ENCODE measurements at places on chromosomes 6 and 20.

GRCh38 chr20:60223174-60223573 lies 265.0 kb downstream of the CDH26 start:
- DNase-seq, result no peak

DNA sequence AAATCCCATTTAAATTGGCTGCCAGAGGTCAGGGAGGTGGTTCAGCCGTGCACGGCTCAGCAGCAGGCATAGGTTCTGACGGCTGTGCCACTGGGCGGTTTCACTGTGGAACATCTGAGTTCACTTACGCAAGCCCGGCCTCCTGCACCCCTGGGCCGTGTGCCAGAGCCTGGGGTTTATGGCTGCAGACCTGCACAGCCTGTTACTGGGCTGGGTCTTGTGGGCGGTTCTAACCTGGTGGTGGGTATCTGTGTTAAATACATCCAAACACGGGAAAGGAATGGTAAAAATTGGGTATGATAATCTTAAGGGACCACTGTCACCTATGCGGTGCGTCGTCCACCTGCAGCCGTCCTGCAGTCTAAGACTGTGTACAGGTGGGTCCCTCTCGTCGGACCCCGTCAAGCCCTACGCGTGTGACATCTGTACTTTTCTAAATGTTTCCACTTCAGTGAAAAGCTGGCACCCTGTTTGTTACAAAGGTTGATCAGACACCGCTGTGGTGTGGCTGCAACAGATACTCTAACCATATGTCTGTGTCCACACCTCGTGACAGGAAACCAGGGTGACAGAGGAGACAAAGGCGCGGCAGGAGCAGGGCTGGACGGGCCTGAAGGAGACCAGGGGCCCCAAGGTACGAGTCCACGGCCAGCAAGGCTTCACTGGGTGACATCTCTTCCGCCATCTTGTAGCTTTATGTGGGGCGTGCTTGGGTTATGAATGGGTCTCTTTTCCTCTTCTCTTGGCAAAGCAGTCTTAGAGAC lies 21.5 kb downstream of the COL9A3 start:
- DNase-seq, result no peak

DNA sequence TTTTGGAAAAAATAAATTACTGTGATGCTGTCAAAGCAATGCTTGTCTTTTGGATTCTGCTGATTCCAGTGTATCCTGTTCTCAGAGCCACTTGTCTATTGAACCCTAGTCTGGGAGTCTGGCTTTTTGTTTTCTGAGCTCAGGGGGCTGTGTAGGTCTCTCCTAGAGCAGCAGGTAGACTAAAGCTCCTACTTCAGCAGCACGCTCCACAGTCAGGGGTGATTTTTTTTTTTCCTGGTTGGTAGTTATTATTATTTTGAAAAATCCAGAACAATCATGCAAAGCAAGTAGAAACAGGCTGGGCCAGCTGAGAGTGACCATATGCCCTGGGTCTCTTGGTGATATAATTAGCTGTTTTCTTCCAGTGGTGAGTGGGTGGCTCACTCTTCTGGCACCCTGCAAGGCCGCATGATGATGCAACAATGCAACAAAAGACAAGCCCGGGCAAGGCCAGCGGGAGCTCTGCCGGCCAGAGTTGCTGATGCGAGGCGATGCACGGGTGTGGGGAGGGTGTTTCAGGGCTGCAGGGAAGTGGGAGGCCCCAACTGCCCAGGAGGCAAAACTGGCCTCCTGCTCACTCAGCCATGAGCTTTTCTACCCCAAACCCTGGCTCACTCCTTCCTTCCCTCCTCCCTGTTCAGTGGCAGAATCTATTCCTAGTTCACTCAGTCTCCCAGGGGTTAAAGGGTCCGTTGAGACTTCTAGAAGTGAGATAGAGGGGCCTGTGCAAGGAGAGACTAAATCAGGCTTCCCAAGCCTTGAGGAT lies 11.5 kb upstream of the CDKN1A start:
- no peak for DNase-seq

- DNase-seq, result no peak
These were observed 210.1 kb upstream of the CNR1 start for GRCh38 chr6:88376197-88376596.

DNA sequence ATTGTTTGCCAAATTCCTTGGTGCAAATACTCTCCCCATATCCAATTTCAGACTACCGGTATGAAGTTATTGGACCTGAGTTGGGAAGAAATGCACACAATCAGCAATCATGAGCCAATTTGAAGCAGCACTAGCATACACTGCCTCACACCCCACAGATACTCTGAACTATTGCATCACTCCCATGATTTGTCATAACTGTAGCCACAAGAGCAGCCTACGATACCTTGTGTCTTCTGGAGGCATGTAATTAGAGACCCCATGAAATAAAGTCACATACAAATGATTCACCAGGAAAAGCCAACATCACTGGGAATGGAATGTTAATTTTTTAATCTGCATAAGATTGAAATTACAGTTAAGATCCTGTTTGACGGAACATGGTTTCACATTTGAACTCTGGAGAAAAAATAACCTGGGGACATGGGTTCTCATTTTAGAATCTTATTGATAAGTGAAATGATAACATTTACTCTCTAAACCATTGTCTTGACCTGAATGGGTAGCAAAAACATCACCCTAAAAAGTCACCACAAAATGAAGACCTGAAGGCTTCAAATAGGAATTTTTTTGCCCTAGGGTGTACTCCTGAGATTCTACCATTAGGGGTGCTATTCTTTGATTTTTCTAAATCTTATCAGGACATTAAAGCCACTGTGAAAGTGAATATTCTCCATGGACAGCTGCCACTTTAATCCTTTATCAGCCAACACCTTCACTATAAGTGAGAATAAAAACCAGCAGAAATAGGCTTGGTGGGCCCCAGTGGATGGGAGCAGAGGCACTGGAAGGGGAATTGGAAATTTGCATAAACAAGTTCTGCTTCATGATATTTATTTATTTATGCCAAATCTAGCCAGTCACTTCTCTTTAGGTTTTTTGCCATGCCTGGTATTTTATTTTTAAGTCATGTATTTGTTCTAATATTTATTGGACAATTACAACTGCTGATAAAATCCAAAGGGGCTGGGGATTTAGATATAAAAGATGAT lies 34.5 kb upstream of the HBS1L start:
- DNase-seq, result no peak

DNA sequence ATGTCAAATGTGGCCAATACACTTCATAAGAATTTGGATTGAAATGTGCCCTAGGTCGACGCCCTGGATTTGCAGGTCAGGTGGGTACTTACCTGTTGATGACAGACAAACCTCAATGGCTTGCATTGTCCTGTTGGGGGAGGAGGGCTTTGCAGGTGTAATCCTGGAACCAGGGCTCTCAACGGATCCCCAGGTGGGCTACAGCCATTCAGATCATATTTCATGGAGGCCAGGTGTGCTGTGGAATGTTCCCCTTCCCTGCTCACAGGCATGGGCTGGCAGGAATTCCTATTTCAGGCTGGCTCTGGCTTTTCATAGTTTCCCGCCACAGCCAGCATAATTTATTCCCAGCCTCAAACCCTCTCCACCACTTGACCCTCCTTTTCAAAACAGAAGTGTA lies 254.7 kb downstream of the SMOC2 start:
- no peak for DNase-seq

GRCh38 chr6:136706430-136706829 lies 85.8 kb downstream of the MAP3K5 start:
- DNase-seq, result no peak

GRCh38 chr20:20440481-20440880 lies 72.6 kb downstream of the INSM1 start:
- DNase-seq, result no peak

DNA sequence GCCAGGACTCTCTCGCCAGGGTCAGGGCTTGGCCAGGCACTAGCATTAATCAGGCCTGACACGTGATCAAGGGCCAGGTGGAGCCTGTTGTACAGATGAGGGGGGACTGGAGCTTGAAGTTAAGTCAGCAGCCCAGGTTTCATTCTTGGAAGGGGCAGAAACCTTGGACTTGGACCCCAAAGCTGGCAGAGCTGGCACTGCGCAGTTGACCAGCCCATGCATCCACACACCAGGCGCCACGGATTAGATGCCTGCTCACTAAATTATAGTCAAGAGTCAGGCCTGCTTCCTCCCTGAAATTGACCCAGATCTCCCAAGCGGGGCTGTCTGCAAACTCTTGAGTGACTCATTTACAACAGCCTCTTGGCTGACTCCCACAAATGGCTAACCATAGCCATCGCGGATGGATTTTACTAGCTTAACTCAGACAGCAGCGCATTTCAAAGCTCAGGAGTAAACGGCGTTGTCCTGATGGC lies 4.1 kb upstream of the TAF4 start:
- DNase-seq, result no peak

DNA sequence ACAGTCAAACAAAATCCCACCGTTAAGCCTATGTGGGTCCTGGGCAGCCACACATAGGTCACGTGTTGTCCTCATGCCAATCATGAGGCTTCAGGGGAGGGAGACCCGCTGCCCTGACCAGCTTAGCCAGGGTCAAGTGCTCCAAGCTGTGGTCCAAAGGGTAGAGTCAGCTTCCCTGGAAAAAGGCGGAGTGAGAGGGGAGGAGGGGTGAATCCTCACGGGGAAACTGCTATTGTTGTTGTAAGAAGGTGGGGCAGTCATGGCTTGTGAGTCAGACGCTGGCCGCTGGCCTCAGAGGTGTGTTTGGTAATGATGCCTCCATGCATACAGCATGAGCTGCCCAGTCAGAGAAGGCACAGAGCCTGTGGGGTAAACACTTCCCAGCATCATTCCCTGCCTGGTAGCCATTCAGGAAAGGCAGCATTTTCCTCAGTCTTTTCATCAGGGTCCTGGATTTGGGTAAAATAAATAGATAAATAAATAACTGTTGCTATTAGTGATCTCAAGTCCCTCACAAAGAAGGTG lies 8.7 kb downstream of the CST3 start:
- no peak for DNase-seq

DNA sequence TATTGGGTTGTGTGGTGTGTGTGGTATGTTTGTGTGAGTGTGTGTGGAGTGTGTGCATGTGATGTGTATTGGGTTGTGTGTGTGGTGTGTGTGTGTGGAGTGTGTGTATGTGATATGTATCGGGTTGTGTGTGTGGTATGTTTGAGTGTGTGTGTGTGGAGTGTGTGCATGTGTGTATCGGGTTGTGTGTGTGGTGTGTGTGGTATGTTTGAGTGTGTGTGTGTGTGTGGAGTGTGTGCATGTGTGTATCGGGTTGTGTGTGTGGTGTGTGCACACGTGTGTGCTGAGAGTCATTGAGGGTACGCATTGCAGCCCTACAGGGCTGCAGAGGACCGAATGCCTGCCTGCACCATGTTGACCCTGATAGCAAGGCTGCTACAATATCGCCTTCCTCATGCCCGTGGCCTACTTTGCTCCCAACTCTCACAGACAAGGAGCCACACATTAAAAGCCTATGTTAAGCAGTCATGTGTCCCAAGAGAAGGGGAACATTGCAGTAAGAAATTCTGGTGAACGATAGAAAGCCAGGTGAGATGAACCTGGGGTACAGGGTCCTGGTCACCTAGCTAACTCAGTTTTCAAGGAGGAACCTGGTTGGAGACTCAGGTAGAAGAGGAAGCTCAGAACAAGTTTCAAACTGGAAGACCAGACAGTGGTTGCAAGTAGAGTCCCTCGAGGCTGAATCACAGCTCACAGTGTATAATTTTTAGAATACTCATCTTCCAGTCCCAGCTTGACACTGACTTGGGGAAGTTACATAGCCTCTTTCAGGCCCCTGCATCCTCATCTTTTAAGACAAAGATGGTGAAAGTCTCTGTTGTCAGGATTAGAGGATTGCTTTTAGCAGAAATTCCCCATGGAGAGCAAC lies 45.7 kb upstream of the TMEM170B start:
- no peak for DNase-seq

GRCh38 chr6:165906736-165907135 lies 243.7 kb upstream of the PDE10A start:
- DNase-seq, result no peak
